ENCODE measurements at places on chromosomes 16 and 17.
A peak's percentile ranks its signal among the peaks of the same experiment; 100 is the strongest.

GRCh38 chr16:52991572-52991971 lies 61.1 kb downstream of the CHD9NB start:
- DNase-seq = no peak

DNA sequence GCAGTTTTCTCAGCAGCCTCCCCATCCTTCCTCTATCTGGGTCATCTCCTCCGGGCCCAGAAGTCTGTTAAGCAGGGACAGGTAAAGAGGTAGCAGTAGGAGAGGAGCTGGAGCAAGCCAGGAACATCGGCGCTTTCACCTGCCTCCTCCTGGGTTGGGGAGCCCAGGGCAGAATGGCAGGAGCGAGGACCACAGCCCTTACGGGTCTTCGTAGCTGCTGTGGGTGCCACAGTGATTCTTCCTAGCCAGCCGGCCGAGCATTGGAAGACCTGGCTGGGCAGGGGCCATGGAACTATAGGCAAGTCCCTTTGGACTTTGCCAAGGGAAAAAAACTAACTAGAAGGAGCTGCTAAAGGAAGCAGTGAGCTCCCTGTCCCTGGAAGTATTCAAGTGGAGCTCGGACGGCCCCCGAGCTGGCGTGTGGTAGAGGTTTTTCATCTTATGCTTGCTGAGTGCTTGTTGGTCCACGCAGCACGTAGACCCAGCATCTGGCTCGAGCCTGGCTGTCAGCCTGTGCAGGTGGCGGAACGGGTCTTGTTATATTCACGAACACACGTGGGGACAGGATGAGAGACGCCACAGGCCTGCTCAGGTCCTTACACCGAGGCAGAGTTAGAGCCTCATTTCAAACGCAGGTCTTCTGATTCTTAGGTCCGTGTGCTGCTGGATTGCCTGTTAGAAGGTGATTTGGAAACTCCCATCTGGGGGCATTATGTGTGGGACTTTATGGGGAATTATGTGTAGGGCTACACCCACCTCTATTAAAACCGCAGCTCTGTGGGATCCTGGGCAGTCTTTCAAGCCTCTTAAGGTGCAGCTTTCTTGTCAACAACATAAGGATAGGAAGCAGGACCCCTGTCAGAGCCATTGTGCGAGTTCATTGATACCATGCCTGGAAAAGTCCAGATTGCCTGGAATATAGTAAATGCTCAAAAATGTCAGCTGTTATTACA lies 54.8 kb downstream of the OR1D5 start:
- DNase-seq = no peak

DNA sequence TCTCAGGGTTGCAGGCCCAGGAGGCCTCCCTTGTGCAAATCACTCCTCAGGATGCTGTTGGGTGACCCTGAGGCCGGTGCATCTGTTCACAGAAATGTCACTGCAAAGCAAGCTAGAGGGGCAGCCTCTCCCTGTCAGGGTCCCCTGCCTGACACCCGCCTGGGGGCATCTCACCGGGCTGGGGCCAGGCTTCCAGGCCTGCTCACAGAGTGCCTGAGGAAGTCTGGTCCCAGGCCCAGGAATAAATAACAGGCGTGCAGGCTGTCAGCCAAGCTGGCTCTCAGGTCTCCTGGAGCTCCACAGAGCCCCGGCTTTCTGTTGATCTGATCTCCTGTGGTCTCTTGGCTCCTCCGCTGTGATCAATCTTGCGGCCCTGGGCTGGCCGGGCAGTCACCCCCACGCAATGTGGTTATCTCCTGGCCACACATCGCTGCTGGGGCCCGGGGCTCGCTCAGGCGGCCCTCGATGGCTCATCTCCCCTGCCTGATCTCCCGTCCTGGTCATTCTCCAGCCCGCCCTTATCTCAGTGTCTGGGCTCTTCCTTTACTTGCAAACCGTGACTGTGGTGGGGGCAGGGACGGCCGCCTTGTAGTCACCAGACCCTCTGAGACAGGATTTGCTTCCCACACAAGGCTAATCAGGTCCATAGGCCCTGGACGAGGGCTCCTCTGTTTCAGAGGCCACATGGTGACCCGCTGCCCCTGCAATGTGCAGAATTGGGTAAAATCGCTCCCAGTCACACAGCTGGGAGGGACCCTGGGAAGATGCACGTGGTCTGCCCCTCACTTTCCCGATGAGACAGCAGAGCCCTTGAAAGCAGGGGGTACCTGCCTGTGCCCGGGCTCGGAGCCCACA lies 231.2 kb upstream of the GSE1 start:
- no peak for DNase-seq

DNA sequence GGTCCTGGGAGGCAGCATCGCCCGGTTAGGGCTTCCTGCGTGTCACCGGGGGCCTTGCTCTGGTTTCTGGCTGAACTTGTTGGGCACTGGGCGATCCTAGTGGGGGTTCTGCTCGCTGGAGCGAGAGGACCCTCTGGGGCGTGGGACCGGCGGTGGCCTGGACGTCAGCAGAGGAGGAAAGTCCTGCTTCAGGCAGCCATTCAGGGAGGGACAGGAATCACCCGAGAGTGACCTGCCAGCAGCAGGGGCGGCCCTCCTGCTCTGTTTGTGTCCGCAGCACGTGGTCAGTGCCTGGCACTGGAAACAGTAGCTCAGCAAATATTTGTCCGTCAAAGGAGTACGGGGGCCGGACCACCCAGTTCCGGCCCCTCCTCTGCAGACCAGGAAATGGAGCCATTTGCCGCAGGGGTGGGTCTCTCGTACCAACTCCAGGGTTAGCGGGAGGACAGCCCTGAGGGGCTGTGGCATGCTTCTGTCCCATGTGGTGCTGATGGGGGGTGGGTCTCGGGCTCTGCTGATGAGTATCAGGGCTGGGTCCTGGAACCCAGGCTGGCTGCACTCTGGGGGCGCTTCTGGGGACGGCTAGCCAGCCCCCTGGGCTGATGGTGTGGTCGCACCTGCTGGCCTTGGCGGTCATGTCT lies 48.3 kb downstream of the BAIAP2 start:
- no peak for DNase-seq

DNA sequence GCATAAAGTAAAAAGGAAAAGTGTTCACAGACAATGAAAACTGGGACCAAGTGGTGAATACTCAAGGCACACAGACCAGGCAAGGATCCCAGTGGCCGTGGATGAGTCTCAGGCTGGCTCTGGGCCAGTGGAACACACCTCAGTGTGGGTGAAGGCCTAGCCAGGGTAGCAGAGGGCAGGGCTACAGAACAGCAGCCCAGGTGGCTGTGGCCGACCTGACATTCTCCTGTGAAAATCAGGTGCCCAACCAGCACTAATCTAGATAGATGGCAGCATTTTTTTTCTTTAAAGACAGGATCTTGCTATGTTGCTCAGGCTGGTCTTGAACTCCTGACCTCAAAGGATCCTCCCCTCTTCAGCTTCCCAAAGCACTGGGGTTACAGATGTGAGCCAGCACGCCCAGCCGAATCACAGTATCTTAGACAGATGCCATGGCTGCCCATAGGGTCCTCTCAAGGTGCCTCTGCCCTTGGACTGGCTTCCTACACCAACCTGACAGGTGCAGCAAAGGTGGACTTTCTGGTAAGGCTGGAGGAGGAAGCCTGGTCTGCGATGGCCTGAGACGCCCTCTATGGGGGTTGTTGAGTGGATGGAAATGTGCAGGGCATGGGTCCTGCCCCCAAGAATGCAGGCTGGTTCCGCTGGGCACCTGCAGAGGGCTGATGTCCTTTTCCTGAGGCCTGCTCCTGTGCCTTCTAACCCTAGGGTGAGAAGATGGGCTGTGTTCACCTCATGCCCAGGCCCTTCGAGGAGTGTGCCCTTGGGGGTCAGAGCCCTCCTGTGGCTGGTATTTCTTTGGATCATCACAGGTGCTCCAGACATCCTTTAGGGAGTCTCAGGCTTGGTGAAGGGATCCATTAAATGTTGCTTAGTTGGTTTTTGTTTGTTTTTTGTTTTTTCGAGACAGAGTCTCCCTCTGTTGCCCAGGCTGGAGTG lies 3.8 kb upstream of the P4HB start:
- DNase-seq = no peak

DNA sequence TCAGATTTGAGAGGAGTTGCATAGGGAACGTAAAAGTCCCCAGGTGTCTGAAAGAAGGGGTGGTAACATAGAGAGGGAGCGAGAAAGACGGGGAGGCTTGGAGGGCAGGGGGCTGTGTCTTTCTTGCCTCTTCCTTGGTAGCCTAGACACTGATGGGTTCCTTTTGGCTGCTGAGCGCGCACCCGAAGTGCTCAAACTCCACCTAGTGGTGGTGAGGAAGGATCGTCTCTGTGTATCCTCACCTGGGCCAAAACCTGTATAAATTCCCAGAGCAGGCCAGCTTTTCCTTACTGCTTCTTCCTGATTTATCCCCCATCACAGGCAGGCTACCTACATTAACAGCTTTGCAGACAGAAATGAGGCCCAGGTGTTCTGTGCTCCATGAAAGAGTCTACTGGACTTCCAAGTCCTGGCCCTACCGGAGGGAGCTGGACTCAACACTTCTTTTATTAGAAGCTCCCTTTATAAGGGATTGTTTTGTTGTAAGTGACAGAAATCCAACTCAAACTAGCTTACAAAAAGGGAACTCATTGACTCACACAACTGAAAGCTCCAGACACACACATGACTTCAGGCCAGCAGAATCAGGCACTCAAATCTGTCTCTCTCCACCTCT lies 5.5 kb upstream of the SLC25A35 start:
- DNase-seq = peak; percentile 27

DNA sequence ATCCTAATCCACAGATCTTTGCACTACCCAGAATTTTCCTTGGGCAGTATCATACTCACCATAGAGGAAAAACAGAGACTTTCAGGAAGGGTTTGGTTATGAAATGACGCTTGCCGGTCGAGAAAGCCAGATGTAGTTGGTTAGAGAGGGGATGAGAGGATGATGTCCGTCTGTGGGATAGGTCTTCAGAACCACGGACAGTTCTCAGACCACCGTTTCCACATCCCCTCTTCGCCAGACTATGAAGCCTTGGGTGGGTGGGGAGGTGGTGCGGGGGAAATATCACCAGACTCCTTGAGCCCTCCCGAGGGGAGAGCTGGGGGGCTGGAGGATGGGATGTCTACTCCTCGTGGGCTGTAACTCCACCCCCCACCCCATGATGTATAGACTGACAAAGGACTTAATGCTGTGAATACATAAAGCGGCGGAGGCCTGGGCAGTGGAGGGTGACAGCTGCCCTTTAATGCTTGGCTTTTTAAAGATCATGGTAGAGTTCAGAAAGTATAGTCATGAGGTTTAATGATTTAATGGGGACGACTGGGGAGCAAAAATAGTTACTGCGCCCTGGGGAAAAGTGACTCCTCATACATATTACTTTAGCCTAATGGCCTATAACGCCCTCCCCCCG lies 96.6 kb downstream of the MRM1 start:
- no peak for DNase-seq

- DNase-seq = no peak
Observed at GRCh38 chr17:81428948-81429774, 33.9 kb downstream of the BAHCC1 start.

- no peak for DNase-seq
Observed at GRCh38 chr17:4483012-4483840, 15.5 kb upstream of the SPNS2 start.

DNA sequence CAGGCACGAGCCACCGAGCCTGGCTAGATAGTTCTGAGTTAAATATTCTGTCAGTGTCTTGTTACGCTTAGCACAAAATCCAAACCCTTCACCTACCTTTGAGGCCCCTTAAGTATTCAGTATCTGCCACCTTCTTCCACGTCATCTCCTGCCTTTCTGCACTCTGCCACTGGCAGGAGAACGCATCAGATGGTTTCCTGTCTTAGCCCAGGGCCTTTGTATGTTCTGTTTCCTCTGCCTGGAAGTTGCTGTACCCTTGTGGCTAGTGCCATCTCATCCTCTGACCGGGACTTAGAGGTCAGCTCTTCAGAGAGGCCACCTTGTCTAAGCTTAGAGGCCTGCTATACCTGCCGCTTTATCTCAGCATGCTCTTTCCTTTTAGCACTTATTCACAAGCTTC lies 67.5 kb upstream of the LGALS9 start:
- DNase-seq = no peak

DNA sequence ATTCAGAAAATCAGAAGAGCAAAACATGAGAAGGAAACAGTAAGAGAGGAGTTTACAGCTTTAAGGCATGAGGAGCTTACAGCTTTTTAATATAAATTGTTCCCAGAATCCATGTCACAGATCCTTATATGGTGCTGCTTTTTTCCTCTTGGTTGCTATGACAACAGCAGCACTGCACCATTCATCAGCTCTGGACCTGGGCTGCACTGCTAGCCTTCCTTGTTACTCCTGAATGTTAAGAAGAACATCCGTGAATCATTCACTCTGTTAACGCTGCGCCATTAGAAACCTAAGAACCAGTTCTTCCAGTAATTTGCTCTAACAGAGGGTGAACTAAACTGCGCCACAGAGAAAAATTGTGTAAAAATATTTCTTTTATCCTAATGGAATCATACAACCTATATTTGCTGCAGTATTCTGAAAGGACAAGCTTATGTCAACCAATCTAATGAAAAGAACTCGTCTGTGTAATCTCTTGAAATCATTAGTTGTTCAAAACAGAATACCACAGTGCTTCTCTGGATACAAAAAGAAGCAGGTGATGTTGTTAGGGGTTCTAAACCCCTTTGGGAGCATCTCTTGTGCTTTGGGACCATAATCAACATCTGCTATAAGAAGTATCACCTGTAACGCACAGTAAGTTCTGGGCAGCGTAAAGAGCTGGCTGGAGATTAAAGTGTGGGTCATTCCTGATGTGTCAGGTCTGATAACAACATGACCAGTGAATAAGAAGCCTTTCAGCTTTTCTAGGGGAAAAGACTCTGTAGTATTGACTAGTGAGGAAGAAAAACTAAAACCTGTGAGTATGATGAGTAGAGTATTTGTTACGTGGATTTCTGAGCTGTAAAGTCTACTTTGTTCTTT lies 151.2 kb downstream of the TANC2 start:
- DNase-seq = no peak

- DNase-seq = no peak
Observed at GRCh38 chr17:34201767-34202166, 53.3 kb upstream of the CCL2 start.

GRCh38 chr17:7820231-7820630 lies 13.8 kb upstream of the KDM6B start:
- DNase-seq = no peak

DNA sequence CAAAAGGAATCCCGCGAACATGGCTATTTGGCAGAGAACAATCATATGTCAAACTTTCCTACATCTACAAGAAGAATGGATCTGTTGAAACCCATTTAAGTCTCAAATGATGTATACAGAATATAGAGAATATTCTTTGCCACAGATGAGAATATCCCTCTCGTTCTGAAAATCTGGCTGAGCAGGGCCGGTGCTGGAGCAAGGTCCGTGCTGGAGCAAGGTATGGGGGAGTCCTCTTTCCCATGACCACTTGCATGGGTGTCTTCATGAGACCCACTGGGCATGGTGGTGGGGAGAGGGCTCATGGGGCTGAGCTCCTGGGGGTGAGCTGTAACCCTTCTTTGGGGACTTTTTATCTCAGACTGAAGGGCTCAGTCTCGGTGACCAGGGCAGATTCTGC lies 440.9 kb downstream of the SOX9 start:
- no peak for DNase-seq

DNA sequence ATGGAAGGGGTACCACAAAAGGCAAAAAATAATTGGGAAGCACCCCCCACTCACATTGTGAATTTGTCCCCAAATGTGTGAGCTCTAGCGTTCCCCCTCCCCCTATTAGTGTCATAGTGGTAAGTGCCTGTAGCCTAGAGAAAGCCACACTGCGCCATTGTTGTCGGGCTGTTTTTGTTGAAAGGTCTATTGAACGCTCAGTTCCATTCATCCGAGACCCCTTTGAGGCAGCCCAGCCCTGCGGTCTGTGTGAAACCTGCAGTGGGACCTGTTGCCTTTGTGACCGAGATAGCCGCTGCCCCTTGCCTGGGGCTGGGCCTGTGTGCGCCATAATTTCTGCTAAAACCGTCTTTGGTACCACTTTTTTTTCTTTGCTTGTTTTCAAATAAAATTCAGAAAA lies 3.0 kb downstream of the JPT2 start:
- DNase-seq = no peak
